ENCODE measurements at places on chromosomes 5 and 9. TPM values are rescaled to one million over a fixed set of nuclear protein-coding genes. Genes with fewer than 3 reads are reported as not detected.

The TICAM2 gene
- total RNA-seq = not detected

The ENTPD2 gene
- not detected for total RNA-seq

The CMYA5 gene
- total RNA-seq = 0.80 TPM

The MARVELD2 gene
- total RNA-seq = 15.6 TPM

The TMEM174 gene
- total RNA-seq = not detected

The SPARC gene
- 419 TPM for total RNA-seq

The STPG3 gene
- total RNA-seq = not detected

The FOXD4L4 gene
- total RNA-seq = not detected

The KIF4B gene
- 0.03 TPM for total RNA-seq

The IGIP gene
- 0.48 TPM for total RNA-seq

The SPAG8 gene
- 0.55 TPM for total RNA-seq

The REEP2 gene
- 18.3 TPM for total RNA-seq

The SPINK7 gene
- total RNA-seq = not detected

All from H7 (cell line).